Vagina (tissue), 2 donors: ENCODE measurements at places on chromosomes 6 and 20.

- no peak for DNase-seq
These were observed 27.3 kb downstream of the FAM229B start for GRCh38 chr6:112114577-112115223.

- no peak for DNase-seq
These were observed 109.5 kb downstream of the LCA5 start for GRCh38 chr6:79427721-79428120.

GRCh38 chr20:25077610-25078169, 4.3 kb downstream of the VSX1 start:
- DNase-seq: peak; percentile 84

DNA sequence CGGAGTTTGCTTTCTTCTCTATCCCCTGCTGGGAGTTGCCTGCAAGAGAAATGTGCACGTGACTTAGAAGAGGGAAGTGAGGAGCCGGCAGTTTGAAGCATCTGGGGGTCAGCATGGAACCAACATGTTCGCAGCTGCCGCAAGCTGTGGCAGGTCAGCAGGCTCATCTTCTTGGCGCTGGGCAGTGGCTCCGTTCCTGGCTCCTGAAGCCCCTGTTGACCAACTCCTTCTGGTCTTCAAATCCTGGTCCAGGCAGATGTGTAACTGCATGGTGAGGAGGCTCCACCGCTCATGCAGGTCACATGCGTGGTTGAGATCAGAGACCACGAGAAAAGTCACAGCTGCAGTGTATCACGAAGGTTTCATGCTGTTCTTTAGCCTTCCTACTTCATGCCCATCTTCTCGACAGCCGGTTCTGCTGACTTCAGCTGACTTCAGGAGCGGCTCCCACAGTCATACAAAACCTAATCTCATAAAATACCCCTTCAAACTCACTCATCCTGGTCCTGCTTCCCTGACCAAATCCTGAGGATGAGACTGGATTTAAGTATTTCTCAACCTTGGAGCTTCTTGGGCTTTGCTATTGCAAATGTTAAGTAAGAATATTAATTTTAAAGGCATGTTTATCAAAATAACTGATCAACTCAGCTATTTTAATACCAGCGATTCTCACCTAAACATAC, 44.9 kb upstream of the BCAS1 start:
- peak; percentile 94 for DNase-seq

DNA sequence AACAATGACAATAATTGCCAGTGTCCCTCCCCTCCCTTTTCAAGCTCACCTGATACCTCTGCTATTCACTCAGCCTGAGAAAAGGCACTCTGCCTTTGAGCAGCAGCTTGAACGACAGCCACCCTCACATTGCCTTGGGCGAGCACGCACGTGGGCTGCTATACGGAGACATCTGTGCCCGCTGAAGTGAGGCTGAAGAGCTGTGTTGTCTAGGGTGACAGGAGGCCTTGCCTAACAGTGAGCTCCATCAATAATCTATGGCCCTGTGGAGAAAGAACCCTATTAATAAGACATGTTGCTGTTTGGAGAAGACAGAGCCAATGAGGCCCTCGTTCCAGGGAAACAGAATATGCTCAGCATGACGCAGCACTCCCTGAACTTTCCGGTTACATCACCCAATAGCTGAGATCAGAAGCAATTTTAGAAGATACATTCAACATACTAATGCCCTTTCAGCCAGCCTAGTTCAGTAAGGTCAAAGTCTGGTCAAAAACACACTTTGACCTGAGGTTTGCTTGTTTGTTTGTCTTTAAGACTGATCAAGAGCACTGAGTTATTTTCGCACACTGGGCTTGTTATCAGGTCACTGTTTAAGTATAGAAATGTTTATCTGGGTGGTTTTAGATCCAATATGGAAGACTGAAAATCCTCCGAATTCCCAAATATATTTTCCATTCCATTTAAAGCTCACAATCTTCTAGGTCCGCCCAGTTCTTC, 30.6 kb downstream of the RBM24 start:
- DNase-seq: no peak

DNA sequence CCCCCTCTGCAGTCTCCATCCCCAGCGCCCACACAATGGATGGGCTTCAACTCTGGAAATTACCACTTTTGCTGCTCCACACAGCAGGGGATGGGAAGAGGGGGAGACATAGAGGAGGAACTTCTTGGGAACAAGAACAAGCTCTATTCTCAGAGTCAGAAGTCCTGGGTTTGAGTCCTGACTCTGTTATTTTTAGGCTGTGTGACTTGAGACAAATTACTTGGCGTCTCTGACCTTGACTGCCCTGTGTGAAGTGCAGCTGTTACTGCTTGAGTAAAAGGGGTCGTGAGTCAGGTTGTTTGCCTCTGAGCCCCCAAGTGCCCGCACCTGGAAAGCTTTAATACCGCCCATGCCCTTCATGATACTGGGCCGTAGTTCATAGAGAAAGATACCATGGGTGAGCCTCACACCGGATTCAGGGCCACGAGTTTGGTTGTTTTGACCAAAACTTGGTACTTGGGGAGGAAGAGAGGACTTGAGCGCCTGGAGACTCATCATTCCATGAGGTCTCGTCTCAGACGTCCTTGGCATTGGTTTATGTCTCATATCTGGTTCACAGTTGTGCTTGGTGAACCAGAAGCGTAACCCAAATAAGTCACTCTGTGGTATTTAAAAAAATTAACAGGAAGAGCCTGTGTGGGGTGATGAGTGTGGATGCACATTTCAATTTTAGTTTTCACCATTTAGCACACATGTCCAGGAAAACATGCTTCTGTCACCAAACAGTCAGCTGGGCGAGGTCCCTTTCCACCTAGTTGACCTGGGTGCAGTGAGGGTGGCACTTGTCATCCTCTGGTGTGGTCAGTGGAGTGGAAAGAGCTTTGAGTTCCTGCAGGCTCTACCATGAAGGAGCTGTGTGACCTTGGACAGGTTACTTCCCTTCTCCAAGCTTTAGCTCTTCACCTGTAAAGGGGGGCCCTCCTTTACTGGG, 75.6 kb downstream of the CDC5L start:
- no peak for DNase-seq
